BJ (cell line): ENCODE measurements at places on chromosomes 5 and 9.

GRCh38 chr9:109242741-109243140 is 75.7 kb upstream of the FRRS1L start:
- DNase-seq: no peak

DNA sequence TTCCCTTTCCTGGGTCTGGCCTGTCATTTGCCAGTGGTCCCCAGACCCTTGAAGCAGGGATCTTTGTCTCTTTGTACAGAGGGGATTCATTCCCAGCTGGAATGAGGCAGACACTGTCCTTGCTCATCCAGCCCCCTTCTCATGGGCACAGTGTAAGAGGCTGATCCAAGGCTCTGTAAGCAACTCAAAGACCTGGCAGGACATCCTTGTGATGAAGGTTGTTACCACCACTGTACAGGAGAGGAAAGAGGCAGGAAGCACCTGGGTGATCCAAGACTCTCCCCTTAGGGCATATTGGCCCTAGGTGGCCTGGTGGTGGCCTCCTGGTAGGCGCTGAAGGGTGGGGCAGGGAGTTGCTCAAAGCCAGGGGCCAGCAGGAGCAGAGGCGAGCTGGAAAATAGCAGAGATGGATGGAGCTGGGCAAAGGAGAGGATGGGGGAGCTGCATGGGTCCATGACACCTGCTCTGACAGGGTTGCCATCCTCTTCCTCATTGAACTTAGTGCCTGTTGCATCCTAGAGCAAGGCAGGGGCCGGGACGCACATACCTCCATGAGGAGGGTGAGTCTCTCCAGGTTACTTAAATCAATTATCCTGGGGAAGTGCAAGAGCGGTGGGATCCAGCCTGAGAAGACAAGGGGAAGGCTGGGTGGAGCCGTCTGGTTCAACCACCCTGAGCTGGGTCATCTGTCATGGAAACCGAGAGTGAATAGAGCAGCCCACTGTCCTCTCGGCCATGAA is 9.8 kb upstream of the GADD45G start:
- no peak for DNase-seq

GRCh38 chr5:167864801-167865200 is 426.6 kb upstream of the WWC1 start:
- DNase-seq: no peak

- DNase-seq: no peak
These were observed 17.0 kb downstream of the NIM1K start for GRCh38 chr5:43209060-43209459.

DNA sequence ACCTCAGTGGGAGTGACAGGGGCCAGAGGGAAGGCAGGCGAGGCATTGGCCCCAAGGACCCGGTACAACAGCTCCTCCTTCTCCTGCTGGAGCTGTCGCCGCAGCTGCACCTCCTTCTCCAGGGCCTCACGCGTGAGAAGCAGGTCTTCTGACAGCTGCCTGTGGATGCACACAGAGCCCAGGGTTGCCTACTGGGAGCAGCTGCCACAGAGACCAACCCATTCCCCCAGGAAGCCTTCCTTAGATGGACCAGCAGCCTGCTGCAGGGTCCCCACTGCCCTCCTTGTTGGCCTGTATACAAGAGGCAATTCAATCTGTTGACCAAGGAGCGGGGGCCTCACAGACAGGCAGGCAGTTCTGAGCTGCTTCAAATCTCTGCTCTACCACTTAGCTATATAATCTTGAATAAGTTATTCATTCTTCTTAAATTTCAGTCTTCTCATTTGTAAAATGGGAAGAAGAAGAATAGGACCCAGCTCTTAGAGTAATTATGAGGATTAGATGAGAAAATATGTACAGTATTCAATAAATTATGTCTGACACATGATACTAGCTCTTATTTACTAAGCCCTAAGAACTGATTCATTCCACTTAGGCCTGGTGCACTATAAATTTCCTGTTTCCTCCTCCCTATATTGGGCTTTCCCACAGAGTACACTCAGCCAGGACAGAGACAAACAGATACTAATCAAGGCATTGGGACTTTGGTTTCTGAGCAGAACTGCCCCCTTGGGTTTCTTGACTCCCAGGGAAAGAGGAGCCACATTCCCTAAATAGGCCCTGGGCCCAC is 26.1 kb upstream of the ANXA6 start:
- DNase-seq: peak; percentile 4

DNA sequence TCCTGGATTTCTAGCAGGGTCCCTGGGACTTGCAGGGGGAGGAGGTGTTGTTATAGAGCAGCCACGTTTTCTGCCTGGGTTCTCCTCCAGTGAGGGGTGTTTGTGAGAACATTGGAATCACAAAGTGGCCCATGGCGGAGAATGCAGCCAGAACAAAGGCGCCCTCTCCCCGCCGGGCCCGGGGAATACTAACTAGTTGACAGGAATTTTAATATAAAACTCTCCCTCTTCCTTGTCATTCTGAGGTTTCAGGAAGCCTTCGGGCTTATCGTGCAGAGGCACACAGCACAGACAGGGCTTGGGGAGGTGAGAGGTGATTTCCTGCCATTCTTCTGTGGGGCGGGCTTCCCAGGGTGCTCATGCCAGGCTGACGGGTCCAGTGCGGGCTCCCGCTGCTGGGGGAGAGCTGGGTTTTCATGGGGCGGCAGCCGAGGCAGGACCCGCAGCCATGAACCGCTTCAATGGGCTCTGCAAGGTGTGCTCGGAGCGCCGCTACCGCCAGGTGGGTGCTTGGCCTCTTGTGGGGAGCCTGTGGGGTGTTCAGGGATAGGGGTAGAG is 37.7 kb downstream of the RGS3 start:
- DNase-seq: no peak

GRCh38 chr5:96198356-96199058 is 234.5 kb downstream of the PCSK1 start:
- no peak for DNase-seq

DNA sequence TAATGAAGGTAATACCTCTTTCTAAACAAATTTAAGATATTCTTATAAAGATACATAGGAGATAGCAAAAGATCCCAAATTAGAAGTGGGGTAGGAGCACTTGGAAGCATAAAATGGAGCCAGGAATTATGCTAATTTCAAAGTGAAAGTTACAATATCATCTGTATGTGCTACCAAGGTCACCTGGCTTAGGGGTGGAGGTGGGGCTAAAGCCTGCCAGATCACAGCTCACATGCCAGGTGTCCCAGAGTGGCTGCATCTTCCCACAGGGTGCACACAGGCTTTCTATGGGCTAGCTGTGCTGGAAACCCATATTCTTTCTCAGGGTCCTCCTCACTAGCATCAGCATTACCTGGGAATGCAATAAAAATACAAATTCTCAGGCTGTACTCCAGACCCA is 118.2 kb upstream of the TXNDC8 start:
- no peak for DNase-seq

GRCh38 chr5:179314606-179315355 is 30.5 kb downstream of the ADAMTS2 start:
- no peak for DNase-seq

DNA sequence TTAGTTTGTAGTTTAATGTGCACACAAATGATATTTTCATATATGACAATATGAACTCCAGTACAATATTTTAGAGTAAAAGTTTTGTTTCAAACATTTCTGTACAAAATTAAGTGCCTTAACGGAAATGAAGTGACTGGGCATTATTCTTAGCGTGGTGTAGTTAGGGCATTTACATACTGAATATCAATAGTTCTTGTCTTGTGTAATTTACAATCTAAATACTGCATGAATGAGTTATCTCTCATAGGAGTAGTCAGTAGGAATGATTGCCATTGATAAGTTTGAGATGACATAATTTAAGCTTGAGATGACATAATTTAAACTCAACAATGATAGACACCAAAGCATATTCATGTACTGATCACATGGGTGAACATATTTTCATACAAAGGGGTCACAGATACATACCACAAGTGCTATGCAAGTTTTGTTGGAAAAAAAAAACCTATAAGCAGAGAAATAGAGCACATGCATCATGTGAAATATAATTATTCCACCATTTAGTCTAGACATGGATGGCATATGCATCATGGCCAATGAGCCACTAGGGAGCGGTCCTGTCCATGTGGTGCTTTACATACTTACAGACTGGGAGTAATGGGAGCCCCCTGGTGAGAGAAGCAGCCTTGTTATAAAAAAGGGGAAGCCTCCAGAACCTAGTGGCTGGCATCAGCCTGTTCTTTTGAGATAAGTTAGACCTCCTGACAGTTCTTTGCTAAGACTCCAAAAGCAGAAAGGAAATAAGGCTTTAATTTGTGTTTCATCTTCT is 1523.9 kb downstream of the MAT2B start:
- DNase-seq: no peak

DNA sequence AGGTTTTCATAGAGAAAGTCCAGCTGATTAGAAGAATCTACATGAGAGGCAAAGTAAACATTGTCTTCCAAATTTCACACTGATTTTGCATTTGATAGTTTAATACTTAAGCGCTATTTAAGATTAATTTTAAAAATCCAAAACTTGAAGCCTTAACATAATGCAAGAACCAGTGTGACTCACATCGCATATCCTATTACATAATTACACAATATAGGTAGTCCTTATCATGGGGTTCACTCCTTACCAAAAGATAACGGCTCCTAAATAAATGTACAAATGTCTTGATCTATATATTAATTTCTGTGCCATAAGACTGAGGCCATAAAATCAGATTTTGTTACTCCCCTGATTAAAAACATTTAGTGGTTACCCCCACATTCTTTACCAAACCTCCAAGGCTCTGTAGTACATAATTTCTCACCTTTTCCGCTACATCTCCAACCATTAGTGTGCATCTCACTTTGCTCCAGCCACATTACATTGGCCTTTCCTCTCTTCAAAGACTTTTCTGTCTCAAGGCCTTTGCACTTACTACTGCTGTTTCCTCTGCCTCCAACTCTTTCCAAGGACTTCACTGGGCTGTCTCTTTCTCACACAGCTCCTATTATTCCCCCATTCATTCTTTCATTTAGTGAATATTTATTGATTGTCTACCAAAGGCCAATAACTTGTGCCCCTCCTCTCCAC is 1.0 kb downstream of the RIOK2 start:
- DNase-seq: no peak

- DNase-seq: no peak
These were observed 20.7 kb downstream of the ZNF462 start for GRCh38 chr9:106883626-106884190.

- no peak for DNase-seq
These were observed 315.2 kb upstream of the ACO1 start for GRCh38 chr9:32069169-32069813.

- no peak for DNase-seq
These were observed 7.1 kb upstream of the CD180 start for GRCh38 chr5:67203701-67204074.

GRCh38 chr5:153905219-153905618 is 133.5 kb downstream of the FAM114A2 start:
- no peak for DNase-seq

DNA sequence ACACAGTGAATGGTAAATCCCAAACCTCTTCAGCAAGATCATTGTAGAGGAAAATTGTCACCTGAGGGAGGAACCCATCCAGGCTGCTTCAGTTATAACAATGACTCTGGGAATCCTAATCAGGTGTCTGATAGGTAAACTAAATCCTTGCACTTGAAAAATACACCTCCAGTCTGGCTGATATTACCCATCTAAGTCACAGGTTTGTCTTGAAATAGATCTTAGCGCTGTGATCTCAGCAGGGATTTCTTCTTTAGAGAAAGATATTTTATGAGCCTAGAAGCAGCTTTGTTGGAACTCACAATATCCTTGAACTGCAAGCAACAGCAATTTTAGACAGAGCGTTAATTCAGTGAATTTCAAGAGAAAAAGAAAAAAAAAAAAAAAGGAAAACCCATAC is 149.7 kb downstream of the SGCD start:
- no peak for DNase-seq

- DNase-seq: no peak
These were observed 13.0 kb downstream of the APBA1 start for GRCh38 chr9:69658987-69659675.

DNA sequence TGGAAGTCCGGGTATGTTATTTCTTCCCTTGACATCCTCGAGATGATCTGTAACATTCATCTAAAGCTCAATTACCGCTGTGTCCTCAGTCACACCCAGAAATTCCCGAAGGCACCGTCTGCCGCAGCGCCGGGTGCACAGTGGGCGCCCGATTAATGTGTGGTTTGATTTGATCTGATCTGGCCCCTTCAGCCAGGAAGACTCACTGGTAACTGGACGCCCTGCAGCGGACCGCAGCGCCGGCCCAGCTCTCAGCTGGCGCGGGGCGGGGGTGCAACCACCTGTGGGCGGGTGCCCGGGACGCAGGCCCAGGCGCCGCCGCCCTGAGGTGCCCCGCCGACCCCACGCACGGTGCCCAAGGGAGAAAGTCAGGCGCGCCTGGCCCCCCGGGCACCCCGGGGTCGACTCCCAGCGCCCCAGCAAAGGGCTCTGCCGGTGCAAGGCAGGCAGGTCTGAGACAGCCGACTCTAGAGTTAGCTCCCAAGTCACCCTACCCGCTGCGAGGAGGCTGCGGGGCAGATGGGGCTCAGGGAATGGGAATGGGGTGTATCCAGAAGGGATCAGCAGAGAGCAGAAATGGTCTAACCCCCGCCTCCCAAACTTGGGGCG is 1.7 kb downstream of the EPB41L4B start:
- no peak for DNase-seq

- DNase-seq: no peak
These were observed 171.8 kb downstream of the C9orf50 start for GRCh38 chr9:129449066-129449465.

GRCh38 chr5:141757402-141757801 is 75.4 kb upstream of the ARAP3 start:
- no peak for DNase-seq

DNA sequence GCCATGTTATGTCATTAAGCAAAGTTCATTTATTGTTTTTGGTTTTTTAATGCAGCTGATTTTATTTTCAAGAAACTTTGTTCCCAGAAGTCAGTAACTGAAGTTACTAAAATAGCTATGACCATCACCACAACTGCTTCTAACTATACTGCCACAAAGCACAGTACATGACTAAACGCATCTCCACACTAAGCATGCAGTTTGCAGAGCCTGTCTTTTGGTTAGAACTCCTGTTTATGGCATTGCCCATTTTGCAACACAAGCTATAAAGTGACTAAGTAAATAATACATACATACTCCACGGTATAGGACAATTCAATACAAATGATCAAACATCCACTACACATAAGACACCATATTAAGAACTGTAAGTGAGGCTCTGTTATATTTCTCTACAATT is 109.7 kb downstream of the MLLT3 start:
- no peak for DNase-seq
